ENCODE measurements at places on chromosomes 1 and 21. TPM values are rescaled to one million over a fixed set of nuclear protein-coding genes. Genes with fewer than 3 reads are reported as not detected.

KIF26B gene
- 1.6 TPM for total RNA-seq

GRCh38 chr1:148310807-148311206 lies 158.7 kb upstream of the NBPF11 start:
- no peak for DNase-seq

GRCh38 chr1:86646256-86646655 lies 58.1 kb upstream of the SH3GLB1 start:
- no peak for DNase-seq

LY9 gene
- not detected for total RNA-seq

- no peak for DNase-seq
Observed at GRCh38 chr1:233300326-233300725, 4.8 kb upstream of the PCNX2 start.

DNA sequence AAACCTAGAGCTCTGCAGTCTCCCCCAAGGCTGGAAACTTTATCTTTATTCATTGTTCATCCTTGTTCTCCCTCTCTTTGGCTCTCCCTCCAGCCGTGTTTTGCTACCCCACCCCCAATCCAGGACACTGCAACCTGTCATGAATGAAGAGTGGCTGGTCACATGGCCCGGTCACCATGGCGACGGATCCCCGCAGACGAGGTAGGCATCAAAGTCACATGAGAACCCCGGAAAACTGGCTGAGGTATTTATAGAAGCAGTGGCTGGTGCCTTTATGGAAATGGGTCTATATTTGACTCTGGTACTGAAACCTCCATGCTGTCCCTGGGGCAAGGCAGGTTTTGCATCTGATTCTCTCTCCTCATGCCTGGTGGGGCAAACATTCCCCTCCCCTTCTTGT lies 13.4 kb upstream of the SLC6A17 start:
- no peak for DNase-seq

AMY1A gene
- not detected for total RNA-seq

- DNase-seq, result peak; percentile 71
Observed at GRCh38 chr1:217274927-217275654, 355.8 kb downstream of the GPATCH2 start.

- DNase-seq, result no peak
Observed at GRCh38 chr1:203492082-203492747, 1.7 kb upstream of the OPTC start.

LAMC2 gene
- 751 TPM for total RNA-seq

IFI44 gene
- 7.7 TPM for total RNA-seq

DNA sequence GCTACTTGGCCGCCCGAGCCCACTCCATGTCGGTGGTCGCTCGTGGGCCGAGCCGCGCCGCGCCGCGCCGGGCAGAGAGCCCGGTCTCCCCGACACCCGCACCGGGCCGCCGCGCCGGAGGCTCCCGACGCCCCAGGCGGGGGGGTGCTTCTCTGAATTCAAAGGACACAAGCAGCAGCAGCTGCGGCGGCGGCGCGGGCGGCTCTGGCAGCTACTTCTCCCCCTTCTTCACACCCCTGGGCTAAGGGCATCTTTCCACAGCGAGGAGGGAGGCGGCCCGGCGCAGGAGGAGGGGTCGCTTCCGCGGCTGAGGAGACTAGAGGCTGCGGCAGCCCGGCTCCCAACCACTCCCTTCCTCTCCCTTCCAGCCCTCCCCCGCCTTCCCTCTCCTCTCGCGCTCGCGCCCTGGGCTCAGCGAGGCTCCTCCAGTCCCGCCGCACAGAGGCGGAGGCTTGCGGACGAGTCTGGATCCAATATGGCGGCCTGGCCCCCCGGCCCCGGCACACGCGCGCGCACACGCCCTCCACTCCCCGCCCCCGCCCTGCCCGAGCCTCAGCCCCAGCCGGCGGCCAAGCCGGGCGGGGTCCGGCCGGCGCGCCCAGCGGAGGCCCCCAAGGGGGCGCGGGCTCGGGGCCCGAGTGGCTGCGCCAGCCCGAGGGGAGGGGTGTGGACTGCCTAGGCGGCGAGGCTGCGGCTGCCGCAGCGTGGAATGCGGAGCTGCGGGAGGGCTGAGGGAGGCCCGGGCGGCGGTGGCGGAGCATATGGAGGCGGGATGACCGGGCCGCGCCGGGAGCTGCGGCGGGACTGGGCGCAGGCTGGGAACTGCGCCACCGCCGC lies at the start of gene CDC42BPA:
Gene CDC42BPA (minus strand): TSS at position 477 of the 837 bp plus-strand sequence. CDS start 1,310 bp downstream, outside the sequence.
- DNase-seq, result peak; percentile 96

DNA sequence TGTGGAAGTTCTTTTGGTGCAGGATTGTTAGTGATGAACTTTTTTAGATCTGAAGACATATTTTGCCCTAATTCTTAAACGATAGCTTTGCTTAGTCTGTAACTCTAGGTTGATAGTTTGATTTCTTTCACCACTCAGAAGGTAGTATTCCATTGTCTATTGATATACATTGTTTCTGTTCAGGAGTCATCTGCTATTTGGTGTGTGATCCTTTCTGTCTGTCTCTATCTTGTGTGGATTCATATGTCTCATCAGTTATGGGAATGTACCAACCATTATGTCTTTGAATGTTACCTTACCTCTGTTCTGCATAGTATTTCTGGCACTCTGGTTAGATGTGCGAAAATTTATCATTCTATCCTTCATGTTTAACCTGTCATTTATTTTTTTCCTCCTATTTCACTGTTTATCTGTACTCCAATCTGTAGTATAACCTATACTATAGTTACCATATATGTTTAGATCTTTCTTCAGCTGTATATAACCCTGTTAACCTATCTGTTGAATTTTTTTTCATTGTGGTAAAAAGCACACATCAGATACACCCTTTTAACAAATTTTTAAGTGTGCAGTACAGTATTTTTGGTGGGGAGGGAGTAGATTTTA lies 5.7 kb downstream of the MARK1 start:
- no peak for DNase-seq

DNALI1 gene
- not detected for total RNA-seq

GRCh38 chr1:64098846-64099582 lies 104.4 kb upstream of the UBE2U start:
- no peak for DNase-seq

DNA sequence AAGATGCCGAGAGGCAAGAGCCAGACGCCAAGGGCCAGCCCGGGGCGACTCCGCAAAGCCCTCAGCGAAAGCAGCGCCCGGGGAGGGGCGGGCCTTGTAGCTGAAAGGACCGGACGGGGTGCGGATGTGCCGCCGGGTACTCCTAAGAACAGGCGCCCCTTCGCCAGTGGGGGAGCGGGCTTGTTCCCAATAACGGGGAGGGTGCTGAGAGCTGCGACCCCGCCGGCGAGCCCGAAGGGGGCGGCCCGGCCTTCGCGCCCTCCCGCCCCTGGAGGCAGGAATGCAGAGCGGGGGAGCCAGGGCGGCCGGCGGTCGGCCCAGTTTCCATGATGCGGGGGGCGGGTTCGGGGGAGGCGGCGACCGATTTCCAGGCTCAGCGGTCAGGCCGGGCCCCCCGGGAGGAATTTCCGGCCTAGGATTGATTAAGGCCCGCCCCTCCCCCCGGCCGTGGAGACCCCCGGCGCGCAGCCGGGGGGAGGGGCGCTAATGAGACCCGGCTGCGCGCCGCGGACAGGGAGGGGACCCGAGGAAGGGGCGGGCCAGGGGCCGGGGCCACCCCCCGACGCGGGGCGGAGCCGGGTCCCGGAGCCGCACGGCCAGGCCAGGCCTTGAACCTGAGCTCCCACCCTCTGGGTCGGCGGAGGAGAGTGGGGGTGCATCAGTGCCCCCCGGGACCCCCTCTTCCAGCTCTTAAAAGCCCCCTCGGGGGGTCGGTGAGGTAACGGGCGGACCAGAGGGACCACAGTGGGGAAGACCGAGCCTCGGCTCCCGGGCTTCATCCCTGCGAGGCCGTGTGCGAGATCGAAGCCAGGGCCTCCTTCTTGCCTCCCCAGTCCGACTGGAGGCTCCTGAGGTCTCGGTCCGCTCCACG lies 898 bp upstream of the TMEM200B start:
- DNase-seq, result peak; percentile 35

- no peak for DNase-seq
Observed at GRCh38 chr1:4468804-4469514, 185.4 kb upstream of the AJAP1 start.

UMODL1 gene
- not detected for total RNA-seq

GRCh38 chr1:12335815-12336214 lies 106.0 kb downstream of the VPS13D start:
- no peak for DNase-seq

- DNase-seq, result no peak
Observed at GRCh38 chr1:46020010-46020409, 112.4 kb downstream of the PIK3R3 start.

DNA sequence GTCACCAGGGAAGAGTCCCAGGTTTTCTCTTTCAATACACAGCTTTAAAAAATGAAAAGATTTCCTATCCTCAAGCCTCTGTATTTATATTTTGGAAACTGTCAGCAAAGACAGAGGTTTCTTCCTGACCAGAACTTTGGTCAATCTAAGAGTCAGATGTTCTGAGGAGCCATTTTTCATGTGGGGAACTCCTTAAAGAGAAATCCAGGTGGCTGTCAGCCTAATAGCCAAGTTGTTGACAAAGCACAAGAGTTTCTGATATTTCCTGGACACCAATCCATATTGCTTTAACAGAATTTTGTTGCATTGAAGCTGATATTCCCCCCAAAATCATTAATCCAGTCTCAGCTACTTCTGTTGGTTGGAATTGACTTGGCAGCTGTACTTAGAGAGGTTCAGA lies 318.6 kb upstream of the NFIA start:
- DNase-seq, result no peak

C1QC gene
- not detected for total RNA-seq

B4GALT3 gene
- total RNA-seq, result 51.7 TPM

FOXO6 gene
- total RNA-seq, result 0.22 TPM

DNA sequence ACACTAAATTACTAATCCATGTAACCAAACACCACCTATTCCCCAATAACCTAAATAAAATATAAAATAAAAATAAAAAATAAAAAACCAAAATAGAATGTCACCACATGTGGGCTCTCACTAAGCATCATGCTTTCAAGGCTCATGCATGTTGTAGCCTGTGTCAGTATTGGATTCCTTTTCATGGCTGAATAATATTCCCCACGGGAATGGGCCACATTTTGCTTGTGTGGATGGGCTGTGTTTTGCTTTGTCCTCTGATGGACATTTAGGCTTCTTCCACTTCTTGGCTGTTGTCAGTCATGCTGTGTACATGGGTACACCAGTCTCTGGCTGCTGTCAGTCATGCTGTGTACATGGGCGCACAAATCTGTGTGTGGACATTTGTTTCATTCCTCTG lies 3.2 kb downstream of the KRTAP10-6 start:
- no peak for DNase-seq

GRCh38 chr21:36246080-36246631 lies 73.8 kb upstream of the MORC3 start:
- DNase-seq, result no peak

- DNase-seq, result no peak
Observed at GRCh38 chr1:79969886-79970285, 963.4 kb upstream of the ADGRL4 start.

DNA sequence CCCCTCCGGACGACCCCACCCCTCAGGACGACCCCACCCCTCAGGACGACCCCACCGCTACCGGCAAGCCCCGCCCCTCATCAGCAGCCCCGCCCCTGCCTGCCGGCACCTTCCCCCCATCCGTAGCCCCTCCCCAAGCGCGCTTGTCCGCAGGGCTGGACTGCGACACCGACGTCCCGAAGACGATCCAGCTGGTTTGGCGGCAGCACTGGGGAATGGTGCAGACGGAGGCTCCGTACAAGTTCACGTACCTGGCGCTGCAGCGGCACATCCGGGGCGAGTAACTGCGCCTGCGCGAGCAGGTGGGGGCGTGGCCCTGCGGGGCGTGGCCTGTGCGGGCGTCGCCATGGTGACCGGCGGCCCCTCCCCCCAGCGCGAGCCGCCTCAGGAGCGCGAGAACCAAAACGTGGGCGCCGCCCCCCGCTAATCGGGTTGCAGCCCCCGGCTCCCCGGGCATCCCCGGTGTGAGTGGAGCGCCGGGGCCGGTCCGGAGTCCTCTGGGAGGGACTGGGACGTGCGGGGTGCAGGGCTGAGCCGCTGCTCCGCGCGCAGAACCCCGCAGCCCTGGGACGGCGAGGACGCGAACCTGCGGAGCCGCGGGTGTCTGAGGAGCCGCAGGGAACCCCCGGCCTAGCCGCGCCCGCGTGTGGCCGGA lies 4.9 kb downstream of the RNF223 start:
- DNase-seq, result peak; percentile 71

- no peak for DNase-seq
Observed at GRCh38 chr1:230381049-230381467, 45.1 kb downstream of the PGBD5 start.

DNA sequence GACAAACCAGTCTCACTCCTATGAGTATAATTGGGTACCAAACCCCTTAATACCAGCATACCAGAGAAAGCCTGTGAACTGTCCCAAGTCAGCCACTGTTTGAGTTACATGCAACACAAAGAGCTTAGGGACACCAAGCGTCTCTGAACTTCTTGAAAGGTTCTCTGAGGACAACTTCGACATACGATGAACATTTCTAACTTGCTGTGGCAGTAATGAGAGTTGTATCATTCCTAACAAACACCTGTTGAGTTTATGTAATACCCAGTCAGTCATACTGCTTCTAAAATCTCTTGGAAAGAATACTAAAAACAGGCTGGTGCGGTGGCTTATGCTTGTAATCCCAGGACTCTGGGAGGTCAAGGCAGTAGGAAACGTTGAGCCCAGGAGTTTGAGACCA lies 18.4 kb downstream of the CCT8 start:
- DNase-seq, result no peak

SHISAL2A gene
- total RNA-seq, result not detected

TNFRSF4 gene
- not detected for total RNA-seq

GRCh38 chr1:159163614-159164228 lies 7.7 kb upstream of the CADM3 start:
- DNase-seq, result no peak

KHDC4 gene
- total RNA-seq, result 104 TPM

DNA sequence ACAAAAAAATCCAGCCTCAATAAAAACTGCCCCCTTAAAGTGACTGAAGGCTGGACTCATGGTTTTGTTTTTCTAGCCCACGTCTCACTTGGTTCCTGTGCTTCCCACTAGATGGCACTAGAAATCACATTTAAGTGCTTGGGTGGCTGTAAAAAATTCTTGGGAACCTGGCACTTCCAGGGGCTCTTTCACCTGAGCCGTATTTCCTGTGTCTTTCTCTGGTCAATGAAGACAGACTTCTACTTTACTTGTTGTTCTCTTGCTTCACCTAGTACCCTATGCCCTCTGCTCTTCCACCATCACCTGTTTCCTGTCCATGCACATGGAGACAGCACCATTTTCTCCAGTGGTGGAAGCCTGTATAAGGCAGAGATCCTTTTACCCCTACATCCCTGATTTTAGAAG lies 20.0 kb downstream of the METTL13 start:
- peak; percentile 73 for DNase-seq
